ENCODE measurements at places on chromosomes 4 and X. TPM values are rescaled to one million over a fixed set of nuclear protein-coding genes. Genes with fewer than 3 reads are reported as not detected.
A peak's percentile ranks its signal among the peaks of the same experiment; 100 is the strongest.

Gene CCKAR
- 0.09 TPM for total RNA-seq

- no peaks in the 10 kb centered on the region for H3K36me3 ChIP-seq
- H3K4me3 ChIP-seq: no peak overlapping the region
- H3K27ac ChIP-seq: no peak overlapping the region
- DNase-seq: no peak
- H3K27me3 ChIP-seq: no peaks in the 10 kb centered on the region
These were observed 12.8 kb downstream of the PJA1 start for GRCh38 chrX:69152417-69152841.

- no peaks in the 10 kb centered on the region for H3K27me3 ChIP-seq
- no peak for DNase-seq
- H3K4me3 ChIP-seq: no peak overlapping the region
- H3K36me3 ChIP-seq: no peaks in the 10 kb centered on the region
- no peaks in the 10 kb centered on the region for H3K4me1 ChIP-seq
- H3K27ac ChIP-seq: no peak overlapping the region
These were observed 2110.0 kb downstream of the PCDH7 start for GRCh38 chr4:32830160-32830559.

DNA sequence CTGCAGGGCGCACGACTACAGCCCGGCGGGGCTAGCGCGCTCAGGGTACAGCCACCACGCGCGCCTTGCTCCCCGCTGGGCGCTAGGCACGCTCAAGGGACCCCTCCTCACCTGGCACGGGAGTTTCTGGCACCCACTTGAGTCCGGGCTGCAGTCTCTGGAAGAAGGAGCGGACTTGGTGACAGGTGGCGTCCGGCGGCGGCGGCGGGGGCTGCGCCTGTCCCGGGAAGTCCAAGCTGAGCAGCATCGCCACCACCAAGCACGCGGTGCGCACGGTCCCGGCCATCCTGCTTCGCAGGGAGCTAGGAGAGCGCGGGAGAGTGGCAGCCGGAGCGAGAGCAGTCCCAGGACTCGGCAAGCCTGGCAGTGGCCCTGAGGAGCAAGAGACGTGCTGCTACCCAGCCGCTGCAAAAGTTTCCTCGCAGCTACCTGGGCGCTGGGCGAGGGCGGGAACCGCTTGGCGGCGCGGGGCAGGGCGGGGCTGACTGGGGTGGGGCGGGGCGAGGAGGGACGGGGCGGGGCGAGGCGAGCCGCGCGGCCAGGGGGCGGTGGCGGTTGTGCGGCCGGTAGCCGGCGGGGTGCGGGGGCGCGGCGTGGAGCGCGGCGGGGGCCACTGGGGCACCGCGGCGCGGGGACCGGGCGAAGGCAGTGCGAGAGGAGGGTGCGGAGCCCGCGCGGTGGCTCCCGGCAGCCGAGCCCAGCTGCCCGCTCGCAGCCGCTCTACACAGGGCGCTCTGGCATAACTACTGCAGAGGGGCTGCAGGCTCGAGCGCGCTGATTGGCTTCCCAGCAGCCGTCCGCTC lies at the start of gene GPC3:
Gene GPC3 (minus strand): TSS at position 431 of the 803 bp plus-strand sequence.
- H3K27me3 ChIP-seq: peaks cover 39% of the 10 kb centered on the region
- no peak within 1 kb of the TSS for H3K27ac ChIP-seq
- H3K4me3 ChIP-seq: peak within 1 kb of the TSS; percentile 40
- H3K36me3 ChIP-seq: no peaks in the 10 kb centered on the region
- H3K4me1 ChIP-seq: peaks cover 22% of the 10 kb centered on the region

Measured in thymus (tissue), 14 donors.